Activated CD8-positive, alpha-beta memory T cell treated with anti-CD3 and anti-CD28 coated beads for 48 hours (primary cell): ENCODE measurements at places on chromosomes 3 and 15.

DNA sequence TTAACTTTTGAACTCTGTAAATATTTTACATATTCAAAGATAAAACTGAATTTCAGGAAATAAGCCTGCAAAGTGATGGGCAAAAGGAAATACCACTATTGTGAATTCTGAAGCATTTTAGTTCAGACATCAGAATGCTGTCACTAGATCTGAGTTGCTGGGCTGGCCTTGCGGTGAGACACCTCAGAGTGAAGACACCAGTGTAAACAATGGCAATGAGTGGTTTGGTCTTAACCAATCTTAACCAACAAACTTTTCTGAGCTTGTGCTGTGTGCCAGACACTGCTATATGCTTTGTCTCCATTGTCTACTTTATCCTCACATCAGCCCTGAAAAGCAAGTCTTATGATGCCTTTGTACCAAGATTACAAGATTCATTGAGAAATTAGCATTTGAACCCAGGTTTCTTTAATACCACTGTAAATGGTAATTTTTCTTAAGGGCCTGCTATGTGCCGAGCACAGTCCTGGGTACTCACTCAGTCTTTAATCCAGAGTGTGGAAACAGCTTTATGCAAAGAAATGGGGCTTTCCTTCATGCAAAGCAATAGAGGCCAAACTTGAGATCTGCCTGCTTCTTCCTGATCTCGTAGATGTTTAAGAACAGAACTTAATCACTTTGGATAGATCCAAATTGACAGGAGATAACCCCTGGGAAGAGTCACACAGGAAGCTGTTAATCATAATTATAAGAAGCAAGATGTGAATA, 55.0 kb downstream of the TMEM39A start:
- DNase-seq: no peak

- no peak for DNase-seq
Observed at GRCh38 chr15:57236561-57237300, 139.6 kb upstream of the CGNL1 start.

GRCh38 chr15:72737061-72737460, 46.5 kb downstream of the ADPGK start:
- no peak for DNase-seq

DNA sequence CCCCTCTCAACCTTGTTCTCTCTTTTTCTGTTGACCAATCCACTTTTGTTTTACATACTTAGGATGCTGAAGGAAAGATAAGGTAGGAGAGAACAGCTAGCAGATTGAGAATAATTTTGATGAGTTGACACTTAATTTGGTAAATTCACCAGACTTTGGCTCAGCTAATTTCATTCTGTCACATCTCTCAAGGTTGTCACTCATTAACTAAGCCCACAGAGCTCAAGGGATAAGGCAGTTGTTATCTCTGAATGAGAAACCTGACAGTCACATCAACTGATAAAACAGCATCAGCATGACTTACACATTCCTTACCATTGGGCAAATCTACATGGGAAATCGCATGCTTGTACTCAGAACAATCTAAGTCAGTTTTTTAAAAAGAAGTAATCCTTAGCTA, 591.4 kb downstream of the NLGN1 start:
- no peak for DNase-seq

GRCh38 chr3:136547293-136547692, 204.9 kb downstream of the STAG1 start:
- DNase-seq: no peak

- no peak for DNase-seq
Observed at GRCh38 chr3:120506076-120506827, 55.5 kb upstream of the FSTL1 start.

DNA sequence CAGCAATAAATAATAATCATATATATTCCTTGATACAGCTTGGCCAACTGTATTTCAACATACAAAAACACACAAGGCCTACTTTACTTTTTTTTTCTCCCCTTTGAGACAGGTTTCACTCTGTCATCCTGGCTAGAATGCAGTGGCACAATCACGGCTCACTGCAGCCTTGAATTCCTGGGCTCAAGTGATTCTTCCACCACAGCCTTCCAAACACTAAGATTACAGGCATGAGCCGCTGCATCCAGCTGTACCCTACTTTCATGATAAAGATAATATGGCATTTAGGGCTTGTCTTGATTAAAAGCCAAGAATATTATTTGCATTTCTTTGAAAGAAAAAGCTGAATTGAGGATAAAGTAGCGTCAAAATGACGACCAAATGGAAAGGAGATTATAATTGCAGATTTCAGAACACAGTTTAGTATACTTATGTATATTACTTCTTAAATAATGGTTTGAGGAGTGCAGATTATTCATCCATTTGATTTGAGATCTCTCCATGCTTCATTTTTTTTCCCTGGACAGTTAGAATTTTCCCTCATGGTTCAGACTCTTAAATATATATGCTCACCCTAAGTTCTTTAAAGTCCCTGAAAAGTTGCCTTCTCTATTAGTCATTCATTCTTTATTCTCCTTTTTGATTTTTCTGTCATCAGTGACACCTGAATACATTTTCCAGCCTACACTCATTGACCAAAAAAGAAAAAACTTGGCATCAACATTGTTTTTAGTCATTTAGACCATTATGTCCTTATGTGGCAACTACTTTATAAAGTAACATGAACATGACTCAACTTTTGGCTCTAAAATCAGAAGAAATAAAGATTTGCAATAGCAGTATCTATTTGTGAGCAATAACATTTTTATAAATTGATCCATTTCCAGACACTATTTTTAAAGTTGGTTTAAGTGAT, 48.5 kb upstream of the MLF1 start:
- DNase-seq: no peak

GRCh38 chr3:196048922-196049598, 32.8 kb downstream of the TFRC start:
- DNase-seq: no peak

DNA sequence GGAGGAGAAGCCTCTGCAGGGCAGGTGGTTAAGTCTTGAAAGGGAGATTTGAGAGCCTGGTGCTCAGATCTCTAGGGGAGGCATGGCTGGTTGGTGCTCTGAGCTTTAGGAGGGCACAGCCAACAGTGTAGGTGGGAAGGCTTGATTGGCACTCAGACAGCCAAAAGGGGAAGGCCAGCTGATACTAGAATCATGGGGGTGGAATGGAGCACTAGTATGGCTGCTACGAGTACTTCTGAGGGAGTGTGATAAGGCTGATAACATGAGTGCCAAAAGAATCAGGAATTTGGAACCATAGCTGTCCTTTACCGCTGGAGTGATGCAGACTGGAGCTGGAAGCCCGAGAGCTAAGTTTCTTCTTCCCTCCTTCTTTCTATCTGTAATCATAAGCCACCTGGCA, 184.6 kb upstream of the TBC1D5 start:
- no peak for DNase-seq

GRCh38 chr15:63380808-63381282, 801 bp downstream of the CA12 start:
- no peak for DNase-seq

- no peak for DNase-seq
Observed at GRCh38 chr3:25558121-25558520, 106.6 kb downstream of the TOP2B start.

- no peak for DNase-seq
Observed at GRCh38 chr3:70863049-70863448, 550.6 kb upstream of the MDFIC2 start.

DNA sequence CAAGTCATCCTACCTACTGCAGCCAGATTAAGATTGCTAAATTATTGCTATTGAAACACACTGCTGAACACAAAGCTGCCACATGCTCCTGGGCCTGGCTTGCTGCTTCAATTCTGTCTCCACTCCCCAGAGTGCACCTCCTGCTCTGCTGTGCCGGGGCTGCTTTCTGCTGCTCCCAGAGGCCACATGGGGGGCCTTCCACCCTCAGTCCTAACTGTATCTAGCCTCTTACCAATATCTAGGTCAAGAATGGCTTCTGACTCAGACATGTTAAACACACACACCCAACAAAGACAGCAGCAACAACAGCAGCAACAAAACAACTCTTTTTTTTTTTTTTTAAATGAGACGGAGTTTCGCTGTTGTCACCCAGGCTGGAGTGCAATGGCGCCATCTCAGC, 33.0 kb downstream of the MYZAP start:
- no peak for DNase-seq

DNA sequence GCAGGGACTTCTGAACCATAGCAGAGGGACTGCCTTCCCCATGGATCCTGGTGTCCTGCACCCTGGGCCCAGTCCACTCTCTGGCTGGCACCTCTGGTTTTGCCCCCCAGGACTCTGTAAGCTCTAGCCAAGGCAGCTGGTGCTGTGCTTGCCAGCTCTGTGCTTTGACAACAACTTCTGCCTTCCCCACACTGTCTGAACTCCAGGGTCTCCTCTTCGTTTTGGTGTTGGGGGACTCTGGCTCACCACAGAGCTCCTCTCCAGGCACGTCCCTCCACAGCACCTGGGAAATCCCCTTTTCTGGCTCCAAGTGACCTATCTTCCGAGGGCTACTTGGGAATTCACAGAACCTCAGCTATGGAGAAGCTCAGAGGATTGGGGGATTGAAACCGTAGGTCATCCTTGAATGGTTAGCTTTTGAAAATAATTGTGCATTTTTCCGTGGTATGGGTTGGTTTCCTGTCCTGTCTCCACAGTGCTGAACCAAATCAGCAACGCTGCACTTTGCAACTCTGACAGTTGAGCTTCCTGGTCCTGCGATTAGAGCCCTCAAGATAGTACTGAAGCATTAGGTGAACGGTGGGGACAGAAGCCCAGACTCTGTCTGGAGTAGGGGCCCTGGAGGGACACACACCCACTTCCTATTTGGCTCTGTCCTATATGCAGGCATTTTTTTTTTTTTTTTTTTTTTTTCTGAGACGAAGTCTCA, 152.4 kb downstream of the APBA2 start:
- no peak for DNase-seq

GRCh38 chr3:194401346-194401745, 2.3 kb upstream of the GP5 start:
- DNase-seq: no peak

GRCh38 chr3:113240841-113241240, 29.5 kb downstream of the BOC start:
- no peak for DNase-seq

- DNase-seq: no peak
Observed at GRCh38 chr15:68187559-68187958, 17.6 kb downstream of the CALML4 start.

DNA sequence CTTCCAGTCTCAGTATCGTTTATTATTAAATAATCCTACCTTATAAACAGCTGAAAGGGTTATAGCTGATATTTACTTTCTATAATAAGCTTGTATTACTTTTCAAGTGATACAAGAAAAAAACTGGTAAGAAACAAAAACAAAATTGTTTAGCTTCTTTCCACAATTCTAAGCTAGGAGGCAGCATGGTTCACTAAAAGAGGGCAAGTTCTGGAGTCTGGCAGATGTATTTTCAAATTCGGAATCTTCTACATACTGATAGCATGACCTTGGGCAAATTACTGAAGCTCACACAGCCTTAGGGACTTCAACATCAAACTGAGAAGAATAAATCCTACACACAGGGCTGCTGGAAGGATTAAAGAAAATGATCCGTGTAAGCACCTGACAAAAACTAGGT, 15.4 kb downstream of the C15orf62 start:
- DNase-seq: no peak

DNA sequence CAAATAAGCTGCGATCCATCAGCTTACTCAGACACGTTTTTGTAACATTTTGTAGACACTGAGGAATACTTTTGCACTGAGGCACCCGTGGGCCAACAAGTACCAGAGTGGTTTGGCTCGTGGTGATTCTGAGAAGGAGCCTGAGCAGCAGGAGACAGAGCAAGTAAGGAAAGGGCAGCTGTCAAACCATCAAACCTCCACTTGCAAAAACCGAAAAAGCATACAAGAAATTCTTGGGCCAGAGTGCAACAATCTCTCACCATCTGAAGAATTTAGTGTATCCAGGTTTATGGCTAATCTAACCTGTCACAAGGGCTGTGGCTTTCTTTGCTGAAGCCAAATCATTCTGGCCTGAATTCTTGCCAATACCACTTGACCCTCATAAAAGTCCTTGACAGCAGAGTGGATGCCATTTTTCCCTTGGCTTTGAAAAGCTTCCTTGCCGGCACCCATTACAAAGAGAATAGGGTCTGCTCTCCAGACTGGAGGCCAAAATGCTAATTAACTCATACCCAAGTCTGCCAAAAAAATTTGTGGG, 56.7 kb downstream of the MYO1E start:
- no peak for DNase-seq

DNA sequence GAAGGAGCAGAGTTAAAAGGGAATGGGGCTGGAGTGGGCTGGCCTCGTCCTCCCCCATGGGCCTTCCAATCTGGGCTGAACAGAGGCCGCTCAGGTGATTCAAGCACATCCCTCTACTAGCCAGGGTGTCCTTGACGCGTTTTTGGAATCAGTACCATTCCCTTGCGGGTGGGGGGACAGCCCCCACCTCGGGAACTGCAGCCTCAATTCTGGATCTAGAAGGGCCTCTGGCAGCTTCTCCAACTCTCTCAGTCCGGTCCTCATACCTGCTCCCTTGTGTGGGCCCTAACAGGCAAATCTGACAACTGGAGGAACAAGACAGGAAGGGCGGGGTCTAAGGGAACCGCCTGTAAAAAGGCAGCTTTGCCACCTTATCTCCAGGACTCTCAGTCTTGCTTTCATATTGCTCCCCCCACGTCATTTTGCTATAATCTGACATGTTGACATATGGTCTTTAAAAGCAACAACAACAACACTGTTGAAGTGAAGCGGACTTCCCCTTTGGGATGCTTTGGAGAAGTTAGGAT, 802 bp upstream of the CHRNB4 start:
- DNase-seq: no peak

- no peak for DNase-seq
Observed at GRCh38 chr3:136606990-136607389, 145.2 kb downstream of the STAG1 start.

GRCh38 chr3:24451461-24452099, 43.1 kb downstream of the THRB start:
- no peak for DNase-seq

- DNase-seq: no peak
Observed at GRCh38 chr15:71515375-71516186, 294.8 kb upstream of the NR2E3 start.

GRCh38 chr3:5063724-5064123, 58.4 kb upstream of the ARL8B start:
- DNase-seq: no peak

GRCh38 chr15:51100785-51101489, 6.2 kb upstream of the TNFAIP8L3 start:
- DNase-seq: no peak

DNA sequence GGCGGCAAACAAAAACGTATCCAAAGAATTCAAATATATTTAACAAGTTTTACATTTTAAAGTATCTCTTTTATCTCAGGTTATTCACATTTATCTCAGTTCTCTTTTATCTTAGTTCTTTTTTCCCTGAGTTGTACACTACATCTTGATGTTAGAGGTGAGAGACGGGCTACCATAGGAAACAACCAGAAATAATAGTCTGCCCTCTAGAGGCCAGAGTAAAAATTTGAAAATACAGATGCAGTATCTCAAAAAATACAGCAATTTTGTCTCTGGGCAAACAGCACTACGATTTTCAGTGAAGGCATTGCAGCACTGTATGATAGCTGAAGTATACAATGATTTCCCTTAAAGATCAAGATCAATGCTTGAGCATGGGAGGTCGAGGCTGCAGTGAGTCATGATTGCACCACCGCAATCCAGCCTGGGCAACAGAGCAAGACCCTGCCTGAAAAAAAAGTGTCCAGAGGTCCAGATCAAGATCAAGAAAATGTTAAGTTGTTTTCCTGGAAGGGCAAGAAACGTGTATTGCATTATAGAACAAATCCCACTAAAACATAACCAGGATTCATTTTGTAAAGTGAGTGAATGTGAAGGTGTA, 82.6 kb upstream of the ATP11B start:
- DNase-seq: no peak
